ENCODE measurements at places on chromosomes 4 and X.

GRCh38 chrX:153074935-153075334, 2.7 kb downstream of the PNMA6A start:
- DNase-seq, result no peak

DNA sequence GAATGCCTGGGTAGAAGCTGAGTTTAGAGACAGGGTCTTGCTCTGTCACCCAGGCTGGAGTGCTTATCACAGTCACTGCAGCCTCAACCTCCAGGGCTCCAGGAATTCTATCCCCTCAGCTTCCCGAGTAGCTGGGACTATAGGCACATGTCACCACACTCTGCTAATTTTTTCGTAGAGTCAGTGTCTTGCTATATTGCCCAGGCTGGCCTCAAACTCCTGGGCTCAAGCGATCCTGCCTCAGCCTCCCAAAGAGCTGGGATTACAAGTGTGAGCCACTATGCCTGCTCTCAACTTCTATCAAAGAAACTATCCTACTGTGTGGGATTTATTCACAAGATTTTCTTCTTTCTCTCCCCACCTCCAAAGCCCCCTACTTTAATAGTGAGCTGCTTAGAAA, 15.7 kb downstream of the MAPK10 start:
- no peak for DNase-seq

- DNase-seq, result no peak
These were observed 60.2 kb upstream of the RPS6KA6 start for GRCh38 chrX:84248226-84248625.

GRCh38 chr4:74466242-74466641, 21.3 kb downstream of the AREG start:
- no peak for DNase-seq

DNA sequence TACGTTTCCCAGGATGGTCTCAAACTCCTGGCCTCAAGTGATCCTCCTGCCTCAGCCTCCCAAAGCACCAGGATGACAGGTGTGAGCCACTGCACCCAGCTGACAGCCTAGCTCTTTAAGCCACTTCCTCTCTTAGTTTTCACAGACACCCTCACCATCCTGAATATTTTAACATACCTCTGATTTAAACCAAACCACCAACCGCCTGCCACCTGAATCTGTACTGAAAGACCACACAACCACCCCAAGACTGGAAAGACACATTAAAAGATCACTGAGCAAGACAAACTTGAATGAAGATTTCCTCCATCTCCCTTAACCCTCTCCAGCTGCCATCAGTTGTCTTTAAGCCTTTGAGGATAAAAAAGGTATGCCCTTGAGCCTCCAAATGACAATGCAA, 110.6 kb downstream of the SH3KBP1 start:
- DNase-seq, result no peak

DNA sequence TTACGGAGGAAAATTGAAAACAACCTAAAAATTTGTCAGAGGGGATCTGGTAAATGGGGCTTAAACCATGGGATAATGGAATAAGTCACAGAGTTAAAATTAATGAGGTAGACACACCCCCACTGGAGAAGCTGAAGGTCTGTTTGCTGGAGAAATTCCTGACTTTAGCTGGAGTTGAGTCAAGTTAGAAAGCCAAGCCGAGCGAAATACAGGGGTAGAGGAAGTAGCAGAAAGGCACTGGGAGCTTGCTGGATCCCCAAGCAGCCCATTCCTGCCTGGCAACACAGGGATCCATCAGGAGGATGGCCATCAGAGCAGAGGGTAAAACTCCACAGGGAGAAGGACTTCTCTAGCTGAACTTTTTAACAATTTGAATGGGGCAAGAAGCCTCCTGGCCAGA, 163.8 kb downstream of the ATRX start:
- no peak for DNase-seq

DNA sequence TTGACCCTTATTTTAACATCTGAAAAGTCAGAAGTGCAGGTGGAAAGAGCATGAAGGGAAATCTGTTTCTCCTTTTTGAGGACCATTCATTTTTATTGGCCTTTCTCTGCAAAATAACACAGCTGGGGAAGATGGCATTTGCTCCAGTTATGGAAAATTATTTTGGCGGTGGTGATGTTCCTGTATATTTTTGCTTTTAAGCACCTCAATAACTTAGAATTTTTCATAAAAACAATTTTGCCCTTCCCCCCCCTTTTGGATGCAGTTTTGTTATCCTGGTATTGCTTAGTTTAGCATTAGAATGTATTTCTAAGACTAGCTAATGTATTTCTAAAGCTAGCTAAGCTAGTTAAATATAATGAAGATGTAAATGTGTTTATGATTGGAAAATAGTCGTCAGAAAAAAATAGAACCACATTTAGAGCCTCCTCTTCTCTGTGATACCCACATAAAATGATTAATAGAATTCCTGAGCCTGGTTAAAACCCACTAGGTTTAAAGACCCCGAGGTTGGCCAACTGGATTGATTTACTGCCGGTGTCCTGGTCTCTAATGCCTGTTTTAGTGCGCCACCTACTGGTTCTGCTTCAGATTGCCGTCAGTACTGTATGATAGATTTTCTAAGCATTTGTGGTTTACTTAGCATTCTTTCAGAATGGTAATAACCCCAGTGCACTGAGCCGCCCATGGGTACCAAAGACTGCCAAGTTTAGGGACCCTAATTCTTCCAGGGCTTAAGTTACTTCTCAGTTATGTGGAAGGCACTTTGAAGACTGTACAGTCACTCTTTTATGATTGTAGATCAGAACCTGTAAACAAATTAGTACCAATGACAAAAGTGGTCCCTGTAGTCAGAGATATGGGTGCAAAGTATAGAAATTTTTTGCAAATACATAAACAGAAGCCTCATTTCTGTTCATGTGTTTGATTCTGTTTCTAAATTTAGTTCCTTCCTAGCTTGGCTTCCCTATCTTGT, 11.4 kb downstream of the KLF3 start:
- DNase-seq, result peak; percentile 49

GRCh38 chrX:108072746-108073145, 18.6 kb downstream of the PSMD10 start:
- DNase-seq, result no peak

GRCh38 chr4:41741354-41741753, 7.2 kb downstream of the PHOX2B start:
- DNase-seq, result no peak

Data from GM19239 (cell line).